Kidney glomerular epithelial cell (primary cell): ENCODE measurements at places on chromosomes 4 and X.

- no peak for DNase-seq
Measured at GRCh38 chrX:55758033-55758432, 40.5 kb downstream of the RRAGB start.

DNA sequence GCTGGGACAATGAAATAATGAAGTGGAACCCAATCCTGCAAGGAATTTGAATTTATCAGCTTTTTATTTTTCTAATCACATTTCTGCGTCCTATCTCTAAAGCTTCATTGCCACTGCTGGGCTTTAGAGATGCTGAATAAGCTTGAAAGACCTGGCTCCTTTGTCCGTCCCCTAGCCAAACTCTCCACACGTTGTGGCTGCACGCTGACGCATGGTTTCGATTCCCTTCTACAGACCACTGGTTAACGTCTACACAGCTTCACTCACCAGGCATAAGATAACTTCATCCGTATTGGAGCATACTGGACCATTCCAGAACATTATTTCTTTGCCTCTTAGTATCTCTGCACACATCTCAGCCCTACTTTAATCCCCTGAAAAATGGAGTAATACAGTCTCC lies 31.2 kb downstream of the SPANXN3 start:
- no peak for DNase-seq

GRCh38 chr4:91127831-91128230 lies 1000.6 kb downstream of the CCSER1 start:
- peak; percentile 41 for DNase-seq

- DNase-seq, result peak; percentile 62
Measured at GRCh38 chr4:82423245-82424054, 6.8 kb downstream of the HNRNPDL start.

- no peak for DNase-seq
Measured at GRCh38 chr4:113692809-113693411, 68.6 kb downstream of the CAMK2D start.

DNA sequence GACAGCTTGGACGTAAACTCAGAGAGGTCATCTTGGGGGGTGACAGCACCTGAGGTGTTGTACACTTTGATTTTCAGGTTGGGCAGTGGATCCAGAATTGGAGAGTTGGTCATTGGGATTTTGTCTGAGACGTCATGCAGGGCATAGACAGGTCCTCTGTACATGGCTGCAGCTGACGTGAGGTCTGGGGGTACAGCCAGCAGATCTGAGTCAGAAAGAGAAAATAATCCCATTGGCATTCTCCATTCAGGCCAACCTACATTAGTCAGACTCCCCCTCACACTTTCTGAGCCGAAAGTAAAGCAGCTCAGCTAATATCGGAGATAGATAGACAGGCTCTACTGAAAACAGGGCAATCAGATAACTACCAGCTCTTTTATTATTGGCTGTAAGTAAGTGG lies 329.7 kb downstream of the UNC5C start:
- DNase-seq, result no peak

GRCh38 chr4:1521821-1522361 lies 115.6 kb upstream of the NKX1-1 start:
- no peak for DNase-seq

DNA sequence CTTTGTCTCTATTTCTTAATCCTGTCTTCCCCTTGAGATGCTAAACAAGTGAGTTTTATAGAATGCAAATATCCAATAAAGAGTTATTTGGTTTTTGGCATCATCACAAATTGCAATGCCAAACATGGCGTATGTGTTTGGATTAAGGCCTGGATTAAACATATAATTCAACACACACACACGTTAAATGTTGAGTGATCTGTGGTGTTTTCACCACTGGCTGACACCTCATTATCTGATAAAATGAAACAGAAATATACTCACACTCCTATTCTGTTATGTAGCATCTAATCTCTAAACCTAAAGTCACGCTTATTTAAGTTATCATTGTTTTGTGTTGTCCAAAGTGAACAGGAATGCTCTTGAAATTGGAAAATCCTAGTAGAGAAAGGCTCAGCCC lies 506.2 kb downstream of the FSTL5 start:
- DNase-seq, result no peak

- DNase-seq, result no peak
Measured at GRCh38 chr4:108244606-108245005, 75.9 kb upstream of the LEF1 start.

DNA sequence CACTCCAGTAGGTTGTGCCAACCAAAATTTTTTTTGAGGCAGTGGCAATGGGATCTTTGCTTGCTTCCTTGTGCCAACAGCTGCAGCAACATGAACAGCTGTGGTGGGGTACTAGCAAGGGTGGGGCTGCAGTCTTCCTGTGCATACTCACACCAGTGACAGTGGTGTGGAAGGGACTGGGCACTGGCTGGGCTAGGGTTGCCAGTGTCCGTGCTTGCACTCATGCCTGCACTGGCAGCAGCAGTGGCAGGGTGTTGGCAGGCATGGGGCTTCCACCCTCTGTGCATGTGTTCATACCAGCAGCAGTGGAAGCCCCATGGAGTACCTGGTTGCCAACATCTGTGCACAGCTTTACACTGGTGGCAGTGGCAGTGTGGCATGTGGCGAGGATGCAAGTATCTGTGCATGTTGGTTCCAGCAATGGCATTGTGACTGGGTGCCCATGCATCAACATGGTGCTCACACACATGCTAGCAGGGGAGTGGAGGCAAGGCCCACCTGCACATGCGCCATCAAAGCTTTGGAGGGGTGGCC lies 1312.6 kb downstream of the PCDH18 start:
- no peak for DNase-seq
